ENCODE measurements at places on chromosomes 16 and 17. TPM values are rescaled to one million over a fixed set of nuclear protein-coding genes. Genes with fewer than 3 reads are reported as not detected.

CSF3 gene
- 0.80 TPM for polyA plus RNA-seq

KRTAP4-3 gene
- not detected for polyA plus RNA-seq

- DNase-seq = peak; percentile 83
Measured at GRCh38 chr16:2467528-2468232, 3.4 kb upstream of the NTN3 start.

DNA sequence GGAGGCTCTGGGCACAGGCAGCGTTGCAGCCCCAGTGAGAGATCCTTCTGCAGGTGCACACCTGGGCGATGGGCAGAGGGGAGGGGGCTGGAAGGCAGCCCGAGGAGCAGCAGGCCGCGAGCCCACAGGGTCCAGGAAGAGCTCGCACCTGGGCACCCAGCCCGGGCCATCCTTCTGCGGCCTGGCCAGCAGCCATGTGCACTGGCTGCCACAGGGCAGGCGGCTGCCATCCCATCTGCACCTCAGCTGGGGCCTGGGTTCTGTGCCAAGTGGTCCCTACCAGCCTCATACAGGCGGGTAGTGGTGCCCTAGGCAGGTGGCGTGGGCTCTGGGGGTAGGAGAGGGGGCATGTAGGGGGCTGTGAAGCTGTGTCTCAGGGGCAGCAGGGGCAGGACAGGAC is 197.2 kb downstream of the RBFOX3 start:
- no peak for DNase-seq

DNA sequence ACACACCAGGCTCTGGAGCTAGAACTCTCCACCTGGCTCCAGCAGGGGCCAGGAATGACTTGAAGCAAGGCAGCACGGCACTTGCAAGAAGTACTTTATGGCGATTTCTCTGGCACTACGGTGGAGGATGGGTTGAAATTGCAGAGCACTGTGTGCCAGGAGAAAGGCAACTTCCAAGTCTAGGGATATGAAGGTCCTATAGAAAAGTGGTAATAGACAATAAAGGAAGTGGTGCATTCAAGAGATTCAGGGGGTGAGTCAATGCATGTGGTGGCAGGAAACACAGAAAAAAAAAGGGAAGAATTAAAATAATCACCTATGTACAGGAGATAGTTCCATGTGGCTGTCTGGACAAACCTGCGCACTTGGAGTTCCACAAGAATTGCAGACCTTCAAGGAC is 240.3 kb upstream of the DYNLRB2 start:
- DNase-seq = no peak

DNA sequence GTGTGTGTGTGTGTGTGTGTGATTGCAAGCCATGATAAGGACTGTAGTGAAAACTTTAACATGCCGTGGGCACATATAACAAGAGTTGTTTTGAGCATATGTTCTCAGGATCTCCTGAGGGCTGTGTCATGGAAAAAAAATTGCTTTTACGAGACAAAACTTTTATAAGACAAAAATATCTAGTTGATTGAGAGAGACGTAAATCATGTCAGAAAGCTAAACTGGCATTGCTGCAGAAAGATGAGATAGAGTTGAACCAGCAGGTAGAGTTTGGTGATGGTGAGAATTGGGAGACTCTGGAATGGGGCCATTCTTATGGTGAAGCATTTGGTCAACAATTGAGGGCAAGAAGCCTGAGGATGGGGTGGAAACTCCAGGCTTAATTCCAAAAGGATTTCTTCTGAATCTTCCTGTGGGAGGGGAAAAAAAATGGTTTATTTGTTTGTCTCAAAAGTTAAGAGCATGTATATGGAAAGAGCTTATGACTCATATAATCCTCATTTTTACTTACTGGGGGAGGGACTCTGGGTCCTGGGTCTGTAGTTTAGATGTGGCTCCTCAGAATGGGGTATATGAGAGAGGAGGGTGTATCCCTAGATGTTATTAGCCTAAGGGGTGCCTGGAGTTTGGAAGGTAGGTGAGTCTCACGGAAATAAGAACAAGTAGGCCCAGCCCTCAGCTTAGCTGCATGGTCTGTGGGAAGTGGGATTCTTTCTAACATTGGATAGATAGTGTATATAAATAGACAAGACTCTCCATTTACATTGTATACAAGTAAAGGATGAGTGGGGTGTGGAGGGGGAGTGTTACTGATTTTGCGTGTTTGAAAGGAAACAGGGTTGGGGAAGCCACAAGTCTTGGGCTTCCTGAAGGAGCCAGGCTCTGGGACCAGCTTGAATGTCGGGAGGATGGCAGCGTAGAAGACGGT is 7.1 kb downstream of the MINK1 start:
- DNase-seq = no peak

DNA sequence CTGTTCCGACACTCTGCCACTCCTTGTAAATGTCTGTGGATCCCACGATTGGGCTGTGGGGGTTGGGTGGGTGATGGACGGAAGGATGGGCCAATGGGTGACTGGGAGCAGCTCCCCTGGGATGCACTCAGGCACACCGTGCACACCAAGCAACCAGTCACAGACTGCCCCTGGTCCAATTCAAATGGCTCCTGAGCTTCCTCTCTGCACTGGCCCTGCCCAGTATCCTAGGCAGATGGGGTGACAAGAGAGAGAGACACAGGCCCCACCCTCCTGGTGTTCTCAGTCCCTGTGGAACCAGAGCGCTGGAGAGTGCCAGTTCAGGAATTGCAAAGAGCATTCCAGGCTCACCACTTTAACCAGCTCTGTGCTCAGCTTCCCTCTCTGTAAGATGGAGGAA is 32.8 kb downstream of the BEAN1 start:
- no peak for DNase-seq

GRCh38 chr17:78133971-78134898 is 3.7 kb downstream of the TMC8 start:
- no peak for DNase-seq

DNA sequence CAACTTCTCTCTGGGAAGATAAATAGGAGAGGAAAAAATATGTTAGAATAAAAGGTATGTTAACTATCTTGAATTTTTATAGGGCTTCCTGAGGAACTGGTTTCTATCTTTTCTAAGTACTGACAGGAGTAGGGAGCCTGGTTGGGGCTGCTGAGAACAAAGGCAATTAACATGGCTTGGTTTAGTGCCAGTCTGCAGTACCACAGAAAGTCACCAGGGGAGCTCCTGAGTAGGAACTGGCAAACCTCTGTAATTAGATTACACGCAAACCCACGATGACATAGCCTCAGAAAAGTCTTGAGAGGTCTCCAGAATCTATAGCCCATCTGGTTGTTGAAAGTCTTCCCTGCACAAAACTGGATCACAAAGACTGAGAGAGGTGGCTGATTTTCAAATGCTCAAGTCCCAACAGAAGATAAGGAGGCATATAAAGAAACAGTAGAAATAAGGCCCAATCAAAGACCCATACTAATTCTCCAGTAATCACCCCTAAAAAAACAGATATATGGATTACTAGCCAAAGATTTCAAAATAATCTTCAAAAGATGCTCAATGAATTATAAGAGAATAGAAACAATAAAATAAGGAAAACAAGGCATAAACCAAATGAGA is 11.7 kb upstream of the CNTNAP4 start:
- DNase-seq = peak; percentile 33

Data from testis (tissue), 5 donors.